ENCODE measurements at places on chromosomes 4 and X. TPM values are rescaled to one million over a fixed set of nuclear protein-coding genes. Genes with fewer than 3 reads are reported as not detected.

- DNase-seq = no peak
Observed at GRCh38 chrX:47285836-47286320, 53.1 kb downstream of the USP11 start.

CFAP99 gene
- not detected for total RNA-seq

MTTP gene
- total RNA-seq = 0.77 TPM

NR0B1 gene
- total RNA-seq = not detected

GRCh38 chr4:39729557-39729956, 31.6 kb downstream of the UBE2K start:
- no peak for DNase-seq

All from OCI-LY7 (cell line).